ENCODE measurements at places on chromosomes 16 and 17.

DNA sequence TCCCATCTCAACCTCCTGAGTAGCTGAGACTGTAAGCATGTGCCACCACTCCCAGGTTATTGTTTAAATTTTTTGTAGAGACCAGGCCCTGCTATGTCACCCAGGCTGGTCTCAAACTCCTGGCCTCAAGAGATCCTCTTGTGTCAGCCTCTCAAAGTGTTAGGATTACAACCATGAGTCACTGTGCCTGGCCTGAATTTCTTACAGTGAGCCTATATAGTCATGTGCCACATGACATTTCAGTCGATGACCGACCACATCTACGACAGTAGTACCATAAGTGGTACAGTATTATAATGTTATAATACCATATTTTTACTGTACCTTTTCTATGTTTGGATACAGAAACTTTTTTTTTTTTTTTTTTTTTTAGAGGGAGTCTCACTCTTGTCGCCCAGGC, 195.3 kb downstream of the STX8 start:
- no peak for DNase-seq

DNA sequence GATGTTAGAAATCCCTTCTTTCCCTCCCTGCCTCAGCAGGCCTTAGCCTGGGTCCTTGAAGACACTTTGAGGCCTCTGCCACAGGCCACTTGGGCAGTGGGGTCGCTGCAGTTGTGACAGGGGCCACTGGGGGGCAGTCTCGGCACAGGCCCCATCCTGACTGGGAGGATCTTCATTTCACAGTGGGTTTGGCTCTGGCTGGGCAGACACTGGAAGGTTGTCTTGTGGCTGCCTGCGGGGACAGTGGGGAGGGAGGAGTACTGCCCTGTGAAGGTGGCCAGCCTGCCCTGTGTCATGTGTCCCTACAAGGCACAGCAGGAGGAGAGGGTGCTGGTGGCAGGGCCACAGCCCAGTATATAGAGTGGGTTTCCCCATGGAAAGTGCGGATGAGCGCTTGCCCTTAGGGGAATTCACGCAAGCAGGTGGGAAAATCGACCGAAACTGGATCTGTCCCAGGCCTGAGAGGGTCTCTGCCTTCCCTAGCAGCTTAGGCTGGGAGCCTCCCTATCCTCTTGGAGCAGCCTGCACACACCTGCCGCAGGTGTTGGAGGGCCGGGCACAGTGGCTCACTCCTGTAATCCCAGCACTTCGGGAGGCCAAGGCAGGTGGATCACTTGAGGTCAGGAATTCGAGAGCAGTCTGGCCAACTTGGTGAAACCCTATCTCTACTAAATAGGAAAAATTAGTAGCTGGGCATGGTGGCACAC, 28.8 kb downstream of the GINS2 start:
- peak; percentile 31 for DNase-seq

DNA sequence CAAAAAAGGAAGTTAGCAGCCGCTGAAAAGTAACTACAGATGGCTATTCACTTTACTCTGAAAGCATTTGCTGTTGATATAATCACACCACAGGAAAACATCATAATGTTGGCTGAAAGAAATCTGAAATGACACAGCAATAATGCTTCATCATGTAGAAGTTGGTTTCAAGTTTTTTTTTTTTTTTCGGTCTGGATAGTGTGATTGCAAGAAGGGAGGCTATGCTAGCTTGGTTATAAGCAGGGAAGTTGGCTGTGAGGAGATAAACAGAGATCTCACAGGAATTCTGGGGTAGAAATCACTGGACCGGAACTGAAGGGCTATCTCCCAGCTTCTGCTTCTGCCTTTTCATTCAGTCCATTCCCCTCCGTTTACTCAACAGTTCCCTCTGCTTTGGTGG, 57.9 kb downstream of the MYO1D start:
- no peak for DNase-seq

- no peak for DNase-seq
These were observed 69.1 kb downstream of the SRCIN1 start for GRCh38 chr17:38536661-38537060.

Measured in T-helper 17 cell (primary cell).